ENCODE measurements at places on chromosomes 4 and X.

GRCh38 chr4:98245226-98245625 lies 16.0 kb upstream of the RAP1GDS1 start:
- DNase-seq, result no peak

DNA sequence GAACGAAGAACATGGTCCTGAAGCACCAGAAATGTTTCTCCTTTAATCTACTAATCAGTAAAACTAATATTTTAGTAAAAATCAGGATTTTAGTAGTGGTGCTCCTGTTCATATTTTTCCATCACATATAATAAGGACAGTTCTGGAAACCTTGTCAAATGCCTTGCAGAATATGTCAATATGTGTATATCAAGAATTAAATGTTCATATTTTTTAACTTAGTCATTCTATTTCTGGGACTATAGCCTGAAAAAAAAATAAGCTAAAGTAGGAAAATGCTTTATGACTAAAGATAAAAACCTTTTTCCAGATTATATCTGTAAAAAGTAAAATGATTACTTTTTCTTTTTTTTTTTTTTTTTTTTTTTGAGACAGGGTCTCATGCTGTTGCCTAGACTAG lies 65.1 kb downstream of the MAB21L2 start:
- DNase-seq, result no peak

DNA sequence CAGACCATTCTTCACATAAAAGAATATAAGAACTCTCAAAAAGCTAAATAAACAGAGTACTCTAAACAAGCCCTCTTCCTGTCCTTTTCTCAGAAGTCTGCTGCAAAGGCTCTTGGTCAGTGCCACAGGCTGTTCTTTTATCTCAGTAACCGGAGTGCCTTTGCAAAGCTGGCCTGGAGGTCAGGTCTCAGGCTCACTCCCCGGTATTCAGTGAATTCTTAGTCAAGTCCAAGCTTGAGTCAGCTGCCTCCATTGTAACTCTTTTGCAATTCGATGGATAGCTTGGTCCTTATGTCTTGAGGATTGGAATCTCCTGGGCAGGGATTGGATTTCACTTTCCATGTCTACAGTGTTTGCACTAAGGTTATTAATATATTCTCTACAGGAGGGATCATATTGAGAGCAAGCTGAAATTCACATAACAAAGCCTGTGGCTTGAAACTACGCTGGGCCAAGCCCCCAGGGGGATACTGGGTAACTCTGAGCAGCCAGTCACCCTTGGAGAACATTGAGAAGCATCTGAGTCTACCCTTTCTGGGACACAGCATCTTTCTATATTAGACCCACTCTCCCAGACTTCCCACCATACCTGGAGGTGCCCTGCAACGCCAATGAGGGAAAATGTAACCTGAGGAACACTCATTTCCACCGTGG lies 10.0 kb upstream of the HS6ST2 start:
- DNase-seq, result no peak

DNA sequence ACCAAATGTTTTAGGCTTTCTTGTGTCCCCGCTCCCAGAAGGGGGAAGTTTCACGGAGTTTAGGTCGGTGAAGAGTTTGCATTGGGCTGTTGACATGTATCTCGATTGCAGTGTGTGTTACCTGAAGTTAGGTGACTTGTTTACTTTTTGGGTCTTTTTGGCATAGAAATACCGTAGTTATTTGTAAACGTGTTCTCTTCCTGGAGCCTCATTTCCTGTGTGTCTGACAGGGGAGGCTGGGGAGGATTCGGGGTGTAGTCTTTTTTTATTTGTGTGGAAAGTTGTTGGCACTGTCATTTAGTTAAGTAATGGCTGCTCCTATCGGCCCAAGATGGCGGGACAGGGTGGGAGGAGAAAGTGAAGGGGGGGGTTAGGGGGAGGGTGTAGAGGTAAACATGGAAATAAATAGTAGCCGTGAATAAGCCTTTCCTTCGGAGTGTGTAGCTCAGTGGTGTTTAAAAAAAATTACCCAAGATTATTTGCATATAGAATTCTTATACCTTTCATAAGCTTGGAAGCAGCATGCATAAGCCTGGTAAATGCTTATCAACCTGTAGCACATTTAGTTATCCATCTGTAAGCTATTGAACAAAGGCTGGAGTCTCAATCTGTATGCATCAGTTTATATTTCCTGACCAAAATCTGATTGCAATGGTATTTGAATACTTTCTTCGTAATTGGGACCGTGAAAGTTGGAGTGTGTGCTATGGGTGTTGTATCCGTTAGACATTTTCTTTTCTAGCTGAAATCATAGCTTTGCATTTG lies 1.6 kb downstream of the KDM6A start:
- DNase-seq, result peak; percentile 60

- DNase-seq, result no peak
Observed at GRCh38 chrX:82775426-82775825, 732.7 kb upstream of the POU3F4 start.

Data from activated CD4-positive, alpha-beta T cell treated with anti-CD3 and anti-CD28 coated beads for 4 hours (primary cell).